ENCODE measurements at places on chromosomes 1 and 21.

GRCh38 chr1:184866991-184867788, 107.1 kb downstream of the NIBAN1 start:
- peak; percentile 25 for DNase-seq

- DNase-seq = no peak
These were observed 86.6 kb downstream of the ASTN1 start for GRCh38 chr1:177077734-177078499.

GRCh38 chr1:155247667-155248553, 7.4 kb downstream of the ENTREP3 start:
- DNase-seq = no peak

DNA sequence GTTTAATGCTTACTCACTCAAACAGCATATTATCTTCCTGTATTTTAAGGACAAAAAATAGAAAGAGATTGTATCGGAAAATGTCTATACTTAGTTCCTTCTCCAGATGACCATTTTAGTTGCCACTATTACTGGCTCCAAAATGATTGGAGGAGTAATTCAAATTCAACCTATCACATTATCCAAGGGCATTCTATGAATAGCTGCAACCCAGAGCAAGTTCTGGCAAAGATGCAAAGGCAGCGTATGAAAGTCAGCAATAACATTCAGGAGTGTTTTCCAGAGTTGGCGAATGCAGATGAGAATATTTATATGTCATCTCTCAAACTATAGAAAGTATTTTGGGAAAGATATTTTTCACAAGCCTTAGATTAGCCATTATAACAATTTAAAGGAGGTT, 389.8 kb upstream of the ADGRL2 start:
- no peak for DNase-seq

DNA sequence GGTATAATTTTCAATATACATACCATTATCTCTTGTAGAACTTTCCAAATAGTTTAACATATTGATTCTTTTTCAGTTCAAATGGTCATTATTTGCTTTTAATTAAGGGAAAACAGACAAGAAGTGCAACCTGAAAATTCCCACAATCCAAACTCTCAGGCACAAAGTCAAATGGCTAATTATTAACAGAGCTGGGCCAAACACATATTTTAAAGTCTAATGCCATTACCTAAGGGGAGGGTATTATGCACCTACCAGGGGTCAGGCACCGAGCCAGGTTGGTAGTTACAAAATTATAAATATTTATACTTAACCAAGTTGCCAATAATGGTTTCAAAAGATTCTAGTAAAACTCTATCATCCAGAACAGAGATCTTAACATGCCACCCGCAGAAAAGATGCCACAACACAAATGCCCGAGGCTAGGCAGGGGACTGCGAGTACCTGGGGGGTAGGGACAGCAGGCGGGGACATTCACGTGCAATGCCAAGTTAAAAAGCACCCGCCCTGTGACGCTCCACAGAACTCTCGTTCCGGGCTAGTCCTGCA, 15.0 kb downstream of the LBR start:
- DNase-seq = no peak

DNA sequence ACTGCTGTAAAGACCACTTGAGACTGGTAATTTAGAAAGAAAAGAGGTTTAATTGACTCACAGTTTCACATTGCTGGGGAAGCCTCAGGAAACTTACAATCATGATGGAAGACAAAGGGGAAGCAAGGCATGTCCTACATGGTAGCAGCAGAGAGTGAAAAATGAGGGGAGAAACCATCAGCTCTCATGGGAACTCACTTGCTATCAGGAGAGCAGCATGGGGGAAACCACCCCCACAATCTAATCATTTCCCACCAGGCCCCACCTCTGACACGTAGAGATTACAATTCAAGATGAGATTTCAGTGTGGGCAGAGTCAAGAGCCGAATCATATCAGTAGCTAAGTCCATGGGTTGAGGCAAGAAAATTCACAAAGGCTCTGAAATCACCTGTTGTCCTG, 23.8 kb upstream of the LYPD8 start:
- no peak for DNase-seq

- DNase-seq = peak; percentile 63
These were observed 12.3 kb downstream of the TNFRSF1B start for GRCh38 chr1:12179111-12179519.

DNA sequence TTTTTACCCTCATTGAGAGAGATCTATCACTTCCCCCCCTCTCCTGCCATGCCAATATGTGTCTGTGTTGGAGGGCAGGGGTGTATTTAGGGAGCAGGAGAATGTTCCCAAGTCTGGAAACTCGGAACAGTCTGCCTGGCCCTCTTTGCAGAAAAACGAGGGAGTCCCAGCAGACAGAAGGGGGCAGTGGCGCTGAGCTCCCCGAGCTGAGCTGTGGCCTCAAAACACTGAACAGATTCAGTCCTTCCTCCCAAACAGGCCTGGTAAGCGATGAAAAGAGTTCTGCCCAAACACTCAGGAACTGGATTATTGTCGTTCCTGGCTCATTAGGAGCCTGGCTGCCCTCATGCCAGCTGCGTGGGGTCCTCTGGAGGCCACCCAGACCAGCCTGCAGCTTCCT, 981 bp downstream of the CLDN14 start:
- DNase-seq = no peak

DNA sequence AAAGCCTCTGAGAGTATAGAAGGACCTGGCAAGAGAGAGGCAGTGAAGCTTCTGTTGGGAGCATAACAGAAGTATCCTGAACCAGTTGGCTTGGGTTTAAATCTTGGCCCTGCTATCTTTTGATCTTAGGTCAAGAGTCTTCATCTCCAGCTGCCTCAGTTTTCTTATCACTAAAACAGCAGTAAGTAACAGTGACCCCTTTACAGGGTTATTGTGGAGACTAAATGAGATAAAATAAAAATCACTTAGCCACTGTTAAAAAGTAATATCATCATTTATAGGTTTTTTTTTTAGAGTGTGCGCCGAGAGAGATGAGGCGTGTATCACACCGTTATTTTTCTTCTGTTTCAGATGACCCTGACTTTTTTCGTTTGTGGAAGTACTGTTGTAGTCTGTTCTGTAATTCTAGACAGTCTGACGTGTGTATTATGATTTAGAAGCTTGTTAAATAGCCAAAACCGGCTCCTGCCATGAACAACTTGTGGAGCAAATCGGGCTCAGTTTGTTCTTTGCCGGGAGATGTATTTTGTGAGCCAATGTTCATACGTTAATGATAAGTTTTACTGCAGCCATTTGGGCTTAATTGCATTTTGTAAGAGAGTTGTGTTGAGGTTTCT, 1.1 kb downstream of the THRAP3 start:
- DNase-seq = no peak

GRCh38 chr1:116367256-116367945, 5.6 kb upstream of the ATP1A1 start:
- no peak for DNase-seq

GRCh38 chr1:92859400-92860039, 27.7 kb downstream of the RPL5 start:
- no peak for DNase-seq

DNA sequence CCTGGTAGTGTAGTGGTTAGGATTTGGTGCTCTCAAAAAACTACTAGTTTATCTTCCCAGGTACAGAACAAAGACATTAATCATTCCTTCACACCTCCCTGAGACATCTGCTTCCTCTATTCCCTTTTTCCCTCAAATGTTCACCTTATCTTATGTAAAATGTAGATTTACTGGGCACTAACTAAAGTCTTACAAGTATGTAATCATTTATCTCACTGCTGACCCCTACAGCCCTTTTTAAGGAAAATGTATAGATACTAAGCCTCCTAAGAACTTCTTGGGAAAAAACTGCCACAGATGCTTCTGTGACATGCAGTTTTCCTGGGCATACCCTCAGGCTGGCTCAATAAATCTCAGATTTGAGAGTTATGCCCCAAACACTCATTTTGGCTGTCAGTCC, 50.8 kb upstream of the NEK7 start:
- DNase-seq = no peak

DNA sequence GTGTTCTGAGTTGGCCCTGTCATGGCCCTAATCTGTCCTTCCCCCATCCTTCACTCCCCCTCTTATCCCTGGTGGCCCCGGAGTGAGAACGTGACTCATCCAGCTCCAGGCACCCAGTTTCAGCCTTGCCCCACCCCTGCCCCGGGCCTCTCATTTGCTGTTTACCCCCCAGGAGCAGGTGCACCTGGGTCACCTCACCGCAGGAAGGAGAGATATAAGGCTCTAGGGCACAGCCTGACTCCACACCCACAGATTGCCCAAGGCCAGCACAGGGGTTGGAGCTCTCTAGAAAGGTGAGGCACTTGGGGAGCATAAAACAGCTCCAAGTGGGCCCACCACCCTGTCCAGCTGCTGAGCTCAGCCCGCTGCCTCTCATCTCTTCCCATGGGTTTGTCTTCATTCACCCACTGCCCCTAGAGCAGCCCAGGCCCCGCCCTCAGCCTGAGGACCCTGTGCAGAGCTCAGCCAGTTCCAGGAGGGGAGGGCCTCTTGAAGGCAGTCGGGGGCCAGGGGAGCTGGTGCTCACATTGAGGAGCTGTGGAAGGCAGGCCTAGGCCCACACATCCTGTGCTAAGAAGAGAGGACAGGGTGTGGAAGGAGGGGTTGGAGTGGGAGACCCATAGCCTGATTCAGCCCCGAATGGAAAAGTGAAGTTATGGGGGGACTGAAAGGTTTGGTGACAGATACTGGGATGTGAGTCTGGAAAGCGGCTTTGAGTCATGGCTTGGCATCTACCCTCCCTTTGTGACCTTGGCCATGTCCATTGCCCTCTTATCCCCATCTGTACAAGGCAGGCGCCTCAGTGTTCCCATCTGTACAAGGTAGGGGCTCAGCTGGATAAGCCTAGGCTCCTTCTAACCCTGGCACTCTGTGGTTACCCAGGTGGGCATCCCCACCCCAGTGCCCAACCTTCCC, 16.1 kb upstream of the GPR37L1 start:
- DNase-seq = no peak

GRCh38 chr1:247113094-247113497, 8.9 kb upstream of the ZNF669 start:
- DNase-seq = no peak

DNA sequence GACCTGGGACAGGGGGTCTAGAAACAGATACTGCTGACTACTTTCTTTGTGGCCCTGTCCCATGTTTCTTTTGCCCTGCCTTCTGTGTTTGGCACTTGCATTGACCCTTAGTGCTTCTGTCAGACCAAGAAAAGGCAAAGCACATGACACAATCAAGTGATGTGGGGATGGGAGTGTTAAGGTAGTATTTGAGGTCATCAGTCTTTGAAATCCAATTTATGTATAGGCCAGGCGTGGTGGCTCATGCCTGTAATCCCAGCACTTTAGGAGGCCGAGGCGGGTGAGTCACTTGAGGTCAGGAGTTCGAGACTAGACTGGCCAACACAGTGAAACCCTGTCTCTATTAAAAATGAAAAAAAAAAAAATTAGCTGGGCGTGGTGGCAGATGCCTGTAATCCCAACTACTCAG, 26.0 kb downstream of the SERBP1 start:
- no peak for DNase-seq

DNA sequence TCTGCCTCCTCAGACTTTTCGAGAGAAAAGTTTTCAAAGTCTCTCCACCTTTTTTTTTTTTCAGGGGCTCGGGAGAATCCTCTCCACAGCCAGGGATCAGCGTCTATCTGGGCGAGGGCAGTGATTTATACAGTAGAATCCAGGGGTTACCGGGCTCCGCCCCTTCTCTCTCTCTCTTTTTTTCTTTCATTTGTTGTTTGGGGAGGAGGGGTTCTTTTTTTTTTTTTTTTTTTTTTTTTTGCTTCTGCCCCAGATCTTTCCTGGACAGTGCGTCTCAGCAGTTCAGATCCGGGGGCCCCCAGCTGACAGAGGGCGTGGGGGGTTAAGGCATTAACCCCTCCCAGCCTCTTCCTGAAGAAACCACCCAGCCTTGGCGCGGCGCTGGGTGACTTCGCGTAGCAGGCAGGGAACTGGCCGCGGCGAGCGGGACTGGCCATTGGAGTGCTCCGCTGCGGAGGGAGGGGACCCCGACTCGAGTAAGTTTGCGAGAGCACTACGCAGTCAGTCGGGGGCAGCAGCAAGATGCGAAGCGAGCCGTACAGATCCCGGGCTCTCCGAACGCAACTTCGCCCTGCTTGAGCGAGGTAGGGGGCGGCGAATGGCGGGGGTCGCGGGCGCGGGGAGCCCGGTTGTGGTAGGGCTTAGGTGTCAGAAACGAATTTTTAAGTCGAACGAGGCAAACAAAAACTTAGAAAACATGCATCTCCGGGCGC, at the start of gene S1PR1:
Gene S1PR1, plus strand, starts transcription at position 504 of the 713 bp plus-strand sequence. CDS start 1,966 bp downstream, outside the sequence.
- DNase-seq = no peak

- no peak for DNase-seq
These were observed 580.2 kb downstream of the SMYD3 start for GRCh38 chr1:245926888-245927287.

DNA sequence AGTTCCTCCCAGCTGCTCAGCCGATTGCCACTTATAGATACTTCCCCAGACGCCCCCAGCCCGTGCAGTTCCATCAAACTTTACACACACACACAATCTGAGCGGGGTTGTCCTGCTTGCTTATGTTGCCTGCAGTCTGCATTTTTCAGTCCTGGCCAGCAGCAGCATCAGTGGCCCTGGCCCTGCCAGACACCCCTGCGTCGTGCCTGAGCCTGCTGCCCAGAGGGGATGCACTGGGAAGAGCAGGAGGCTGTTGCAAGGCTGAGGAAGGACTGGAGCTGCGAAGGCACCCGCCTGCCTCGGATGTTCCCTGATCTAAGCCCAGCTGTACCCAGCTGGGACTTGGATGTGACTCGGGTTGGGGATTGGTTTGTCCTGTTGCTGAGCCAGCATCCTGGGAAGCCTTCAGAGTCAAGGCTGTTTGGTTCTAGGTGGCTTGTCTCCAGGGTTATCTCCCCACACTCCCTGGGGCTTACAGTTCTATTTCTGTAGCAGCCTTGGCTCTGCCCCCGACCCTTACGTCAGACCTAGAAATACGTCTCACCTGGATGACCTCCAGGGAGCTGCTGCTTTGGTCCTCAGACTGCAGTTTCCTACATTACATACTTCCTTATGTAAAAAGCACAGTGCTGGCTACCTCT, 42.3 kb downstream of the MAN1C1 start:
- no peak for DNase-seq

DNA sequence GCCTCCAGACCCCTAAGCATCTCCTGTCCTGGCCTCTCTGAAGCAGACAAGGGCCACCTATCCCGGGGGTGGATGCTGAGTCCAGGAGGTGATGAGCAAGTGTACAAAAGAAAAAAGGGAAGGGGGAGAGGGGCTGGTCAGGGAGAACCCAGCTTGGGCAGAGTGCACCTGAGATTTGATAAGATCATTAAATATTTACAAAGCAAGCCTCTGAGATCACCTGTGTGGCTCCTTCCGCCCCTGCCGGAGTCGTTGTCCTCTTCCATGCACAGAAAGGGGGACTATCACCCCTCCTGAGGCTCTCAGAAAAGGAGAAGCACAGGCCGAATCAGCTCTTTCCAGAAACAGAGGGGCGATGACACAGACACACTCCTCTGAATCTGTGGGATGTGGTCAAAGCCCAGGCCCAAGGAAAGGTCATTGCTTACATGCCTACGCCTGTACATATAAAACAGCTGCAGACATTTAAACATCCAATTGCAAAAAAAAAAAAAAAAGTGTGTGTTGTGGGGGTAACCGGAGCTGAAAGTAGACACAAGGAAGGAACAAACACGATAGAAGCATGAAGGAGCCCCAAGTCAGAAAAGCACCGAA, 30.9 kb downstream of the PRSS38 start:
- DNase-seq = no peak

All from stimulated activated CD8-positive, alpha-beta memory T cell treated with anti-CD3 and anti-CD28 coated beads, Interleukin-4, amount 100 ng/mL, for 4 hours (primary cell).